Tongue (tissue), 3 donors: ENCODE measurements at places on chromosomes 2 and 18. TPM values are rescaled to one million over a fixed set of nuclear protein-coding genes. Genes with fewer than 3 reads are reported as not detected.

DNA sequence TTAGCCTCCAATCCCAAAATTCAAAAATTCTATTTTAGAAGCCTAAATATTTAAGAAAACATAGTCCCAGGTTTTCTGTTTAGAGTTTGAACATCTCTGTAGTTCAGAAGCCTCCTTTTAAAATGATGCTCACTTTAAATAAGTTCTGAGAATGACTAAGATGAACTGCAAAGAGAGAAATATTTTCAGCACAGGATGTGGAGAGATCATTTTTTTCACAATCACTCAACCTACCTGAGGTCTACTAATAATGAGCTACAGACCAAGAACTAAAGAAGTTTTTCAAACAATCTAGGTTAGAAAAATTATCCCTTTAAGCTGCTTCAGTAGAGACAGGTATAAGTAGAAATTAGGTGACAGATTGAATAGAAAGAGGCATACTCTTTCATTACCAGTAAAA, 185.1 kb upstream of the CYP26B1 start:
- no peak for DNase-seq

DNA sequence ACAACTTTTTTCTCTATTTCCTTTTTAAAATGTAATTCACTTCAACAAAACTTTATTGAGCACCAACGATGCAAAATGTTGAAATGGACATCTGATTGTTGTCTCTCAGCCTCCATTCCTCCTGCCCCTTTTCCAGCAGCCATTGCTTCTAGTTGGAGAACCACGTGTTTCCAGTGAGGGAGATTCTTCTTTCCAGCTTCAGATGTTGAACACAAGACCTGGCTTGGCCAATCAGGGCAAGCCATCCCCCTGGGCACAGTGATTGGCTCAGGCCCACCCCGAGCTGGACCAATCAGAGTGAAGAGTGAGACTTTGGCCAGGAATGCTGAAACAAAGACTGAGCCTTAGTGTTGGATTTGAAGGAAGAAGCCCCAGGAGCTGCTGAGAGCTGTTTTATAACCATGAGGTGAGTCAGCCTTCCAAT, 59.0 kb downstream of the E2F6 start:
- peak; percentile 62 for DNase-seq

DNA sequence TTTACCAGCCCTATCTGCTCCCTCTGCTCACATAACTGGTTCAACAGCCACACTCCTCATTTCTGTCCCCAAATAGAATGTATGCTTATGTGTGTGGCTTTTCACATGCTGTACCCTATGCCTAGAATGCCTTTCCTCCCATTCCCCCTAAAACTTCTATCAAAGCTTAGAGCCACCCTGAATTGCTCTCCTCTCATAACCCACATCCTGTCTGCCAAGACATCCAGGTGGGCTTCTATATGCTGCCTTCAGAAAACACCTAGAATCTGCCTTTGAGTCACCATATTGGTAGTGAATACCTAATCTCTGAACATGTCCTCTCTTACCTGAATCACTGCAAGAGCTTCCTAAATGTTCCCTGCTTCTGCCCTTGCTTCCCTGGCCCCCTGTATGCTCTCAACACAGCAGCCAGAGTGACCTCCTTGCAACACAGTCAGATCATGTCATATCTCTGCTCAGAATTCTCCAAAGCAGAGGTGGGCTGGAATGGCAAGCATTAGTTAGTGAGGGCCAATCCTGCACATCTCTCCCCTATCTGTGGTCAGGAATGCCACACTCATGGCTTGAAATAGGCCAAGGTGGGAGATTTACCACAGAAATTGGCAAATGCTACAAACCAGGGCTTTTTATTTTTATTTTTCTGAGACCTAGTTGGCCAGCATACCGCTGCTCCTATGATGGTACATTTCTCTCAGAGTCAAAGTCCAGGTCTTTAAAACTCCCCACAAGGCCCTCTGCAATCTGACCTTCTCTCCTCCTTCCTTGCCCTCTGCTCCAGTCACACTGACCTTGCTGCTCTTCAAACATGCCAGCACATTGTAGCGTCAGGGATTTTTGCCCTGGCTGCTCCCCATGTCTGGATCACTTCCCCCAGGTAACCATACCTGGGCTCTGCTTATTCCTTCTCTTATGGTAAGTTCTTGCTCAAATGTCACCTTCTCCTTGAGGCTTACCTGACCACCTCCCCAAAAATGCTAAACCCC, 111.8 kb upstream of the STON1 start:
- DNase-seq, result no peak

DNA sequence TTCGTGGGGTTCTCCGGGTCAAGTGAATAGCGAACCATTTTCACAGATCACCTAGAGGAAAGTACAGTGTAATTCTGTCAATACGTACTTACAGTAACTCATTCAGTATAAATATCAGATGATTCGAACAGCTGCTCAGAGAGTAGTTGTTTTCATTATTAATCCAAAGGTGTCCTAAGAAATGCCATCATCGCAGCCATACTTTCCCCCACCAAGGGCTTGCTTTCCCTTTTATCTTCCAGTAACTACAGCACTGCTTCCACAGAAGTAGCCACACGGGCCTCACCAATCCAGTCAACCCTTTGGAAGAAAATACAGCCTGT, 4.5 kb upstream of the C18orf32 start:
- DNase-seq, result no peak

DNA sequence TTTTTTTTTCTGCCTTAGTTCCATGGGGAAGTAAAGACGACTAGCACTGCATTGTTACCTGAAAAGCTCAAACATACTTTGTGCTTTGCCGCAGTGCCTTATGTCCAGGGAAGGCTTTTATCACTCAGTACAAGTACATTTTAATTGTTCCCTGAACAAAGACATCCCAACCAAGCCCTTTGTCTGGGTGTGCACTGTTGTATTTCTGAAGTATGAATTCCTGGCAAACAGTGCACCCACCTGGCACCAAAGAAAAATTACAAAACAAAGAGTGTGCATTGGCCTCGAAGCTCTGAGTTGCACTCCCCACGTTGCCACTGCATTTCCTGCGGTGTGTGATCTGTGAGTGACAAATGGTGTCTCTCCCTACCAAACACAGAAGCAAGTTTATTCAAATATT, 858.5 kb upstream of the PIK3C3 start:
- peak; percentile 16 for DNase-seq

DNA sequence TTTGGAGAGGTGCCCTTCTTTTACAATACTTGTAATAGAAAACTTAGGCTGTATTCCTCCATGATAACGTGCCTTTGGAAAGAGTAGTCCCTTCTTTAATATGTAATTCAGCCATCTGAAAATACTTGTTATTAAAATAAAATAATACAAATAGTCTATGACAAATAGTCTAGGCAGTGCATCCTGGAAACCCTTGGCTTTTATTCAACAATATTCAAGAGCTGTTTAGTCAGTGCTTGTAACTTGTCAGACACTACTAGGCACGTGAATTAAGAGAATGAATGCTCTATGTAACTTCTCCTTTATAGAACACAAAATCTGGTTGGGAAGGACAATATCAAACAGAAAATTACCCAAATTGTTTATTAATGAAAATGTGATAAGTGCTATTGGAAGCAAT, 388.2 kb downstream of the MTX2 start:
- no peak for DNase-seq

DNA sequence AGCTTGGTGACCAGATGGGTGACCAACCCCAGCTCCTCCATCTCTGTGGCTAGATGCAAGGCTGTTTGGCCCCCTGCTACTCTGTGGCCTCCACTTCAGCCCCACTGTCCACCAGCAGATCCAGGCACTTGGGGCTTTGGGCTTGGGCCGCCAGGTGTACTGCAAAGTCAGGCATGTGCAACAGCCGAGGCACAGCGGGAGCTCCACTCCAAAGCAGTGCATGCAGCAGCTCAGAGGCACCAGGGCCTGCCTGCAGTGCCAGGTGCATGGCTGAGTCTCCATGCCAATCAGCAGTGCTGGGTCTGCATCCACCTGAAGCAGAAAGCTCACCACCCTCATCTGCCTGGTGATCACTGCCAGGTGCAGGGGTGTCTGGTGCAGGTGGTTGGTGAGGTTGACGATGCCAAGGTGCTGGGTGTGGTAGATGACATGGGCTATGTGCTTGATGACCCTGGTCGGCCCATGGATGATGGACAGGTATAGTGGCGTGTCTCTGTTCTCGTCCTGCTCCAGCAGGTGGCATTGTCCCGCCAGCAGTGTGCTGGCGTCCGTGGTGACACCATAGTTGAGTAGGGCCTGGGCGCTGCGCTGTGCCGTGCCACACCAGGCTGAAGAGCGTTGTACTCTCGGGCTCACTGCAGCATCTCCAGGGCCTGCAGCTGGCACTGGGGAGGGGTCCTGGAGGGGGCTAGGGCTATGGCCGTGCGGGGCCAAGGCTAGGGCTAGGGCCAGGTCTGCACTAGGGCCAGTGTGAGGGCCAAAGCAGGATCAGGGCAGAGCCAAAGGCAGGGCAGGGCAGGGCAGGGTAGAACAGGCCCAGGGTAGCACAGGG, 1.0 kb upstream of the ANKRD62 start:
- no peak for DNase-seq

GRCh38 chr2:172698041-172698863, 37.4 kb upstream of the RAPGEF4 start:
- DNase-seq, result no peak

CREG2 gene
- 0.92 TPM for total RNA-seq

DNA sequence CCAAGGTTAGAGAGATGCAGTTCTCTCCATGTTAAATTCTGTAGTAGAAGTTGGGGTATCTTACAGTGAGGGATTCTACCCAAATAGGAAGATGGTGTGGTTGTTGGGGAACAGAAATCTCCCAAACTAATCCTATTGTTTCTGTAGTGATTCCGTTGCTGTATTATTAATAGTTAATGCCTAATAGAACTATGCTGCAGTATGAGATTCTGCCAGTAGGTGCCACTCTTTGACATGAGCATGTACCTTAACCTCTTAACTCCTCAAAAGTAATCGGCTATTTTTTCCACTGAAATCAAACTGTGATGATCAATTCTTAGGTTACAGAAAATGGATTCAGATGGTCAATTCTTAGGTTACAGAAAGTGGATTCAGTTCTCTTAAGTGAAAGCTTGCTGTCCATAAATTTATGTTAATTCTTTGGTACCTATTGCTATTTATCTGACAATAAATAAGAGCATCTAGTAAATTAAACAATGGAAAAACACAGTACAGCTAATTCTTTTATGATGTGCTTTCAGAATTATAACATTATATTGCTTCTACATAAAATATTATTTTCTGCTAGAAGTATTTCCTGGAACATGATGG, 97.9 kb upstream of the DLX2 start:
- no peak for DNase-seq

DNA sequence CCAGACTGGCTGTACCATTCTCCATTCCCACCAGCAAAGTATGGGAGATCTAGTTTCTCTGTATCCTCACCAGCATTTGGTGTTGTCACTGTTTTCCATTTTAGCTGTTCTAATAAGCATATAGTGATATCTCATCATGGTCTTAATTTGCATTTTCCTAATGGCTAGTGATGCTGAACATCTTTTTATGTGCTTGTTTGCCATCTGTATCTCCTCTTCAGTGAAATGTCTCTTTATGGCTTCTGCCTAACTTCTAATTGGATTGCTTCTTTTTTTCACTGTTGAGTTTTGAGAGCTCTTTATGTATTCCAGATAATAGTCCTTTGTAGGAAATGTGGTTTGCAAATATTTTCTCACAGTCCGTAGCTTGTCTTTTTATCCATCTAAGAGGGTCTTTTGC, 18.9 kb upstream of the BIN1 start:
- DNase-seq, result no peak

GPR45 gene
- not detected for total RNA-seq

GRCh38 chr2:204972161-204972560, 426.9 kb downstream of the PARD3B start:
- no peak for DNase-seq

- peak; percentile 3 for DNase-seq
Measured at GRCh38 chr2:4190548-4190947, 487.2 kb downstream of the DCDC2C start.

GRCh38 chr2:151459358-151459757, 49.7 kb downstream of the RIF1 start:
- no peak for DNase-seq

PLA2R1 gene
- total RNA-seq, result 13.0 TPM

CYS1 gene
- 5.4 TPM for total RNA-seq

DNA sequence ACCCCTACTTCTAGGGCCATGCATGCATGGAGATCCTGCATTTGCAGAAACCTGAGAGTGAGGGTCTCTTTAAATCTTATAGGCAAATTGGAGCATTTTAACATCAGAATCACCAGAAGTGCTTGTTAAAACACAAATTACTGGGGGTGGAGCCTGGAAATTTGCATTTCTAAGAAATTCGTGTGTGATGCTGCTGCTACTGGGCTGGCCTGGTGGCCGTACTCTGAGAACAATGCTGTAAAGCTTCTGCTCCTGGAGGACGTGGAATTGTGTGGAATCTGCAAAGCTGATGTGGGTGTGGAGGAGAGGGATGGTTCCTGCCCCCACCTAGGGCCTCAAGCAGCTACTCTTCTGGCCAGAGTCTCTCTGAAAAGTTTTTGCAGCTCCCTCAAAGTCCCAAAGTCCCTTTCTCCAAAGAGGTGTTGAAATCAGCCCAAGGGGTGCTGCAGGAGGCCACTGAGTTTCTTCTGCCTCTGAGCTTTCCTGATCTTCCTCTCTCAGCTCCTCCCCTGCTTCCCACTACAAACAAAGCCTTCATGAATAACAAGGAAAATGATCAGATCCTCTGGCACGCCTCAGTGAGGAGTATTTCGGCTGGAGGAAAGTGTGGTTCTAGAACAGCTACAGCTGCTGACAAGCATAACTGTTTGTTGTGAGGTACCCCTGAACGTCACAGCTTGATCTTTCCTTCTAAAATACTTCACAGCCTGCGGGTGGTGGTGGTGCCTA, 508.3 kb downstream of the CNTNAP5 start:
- DNase-seq, result no peak

STARD6 gene
- total RNA-seq, result not detected

EGR4 gene
- not detected for total RNA-seq

- DNase-seq, result no peak
Measured at GRCh38 chr18:37489011-37489410, 76.6 kb downstream of the CELF4 start.

DNA sequence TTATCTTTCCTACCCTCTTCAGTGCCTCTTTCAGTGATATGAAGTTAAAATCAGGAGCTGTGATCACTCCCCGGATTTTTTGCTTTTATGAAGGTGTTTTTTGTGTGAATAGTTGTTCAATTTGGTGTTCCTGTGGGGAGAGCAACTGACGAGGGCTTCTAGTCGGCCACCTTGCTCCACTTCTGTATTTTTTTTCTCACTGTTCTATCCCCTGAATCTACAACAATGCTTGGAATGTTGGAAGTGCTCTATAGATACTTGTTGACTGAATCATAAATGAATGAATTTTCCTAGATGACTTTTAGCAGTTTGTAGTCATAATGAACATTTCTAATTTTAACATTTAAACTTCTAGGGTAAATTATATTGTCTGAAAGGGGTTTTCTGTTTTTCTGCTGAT, 247.3 kb downstream of the ZNF385B start:
- no peak for DNase-seq

- DNase-seq, result no peak
Measured at GRCh38 chr18:3758531-3758930, 308.6 kb downstream of the TGIF1 start.

DNA sequence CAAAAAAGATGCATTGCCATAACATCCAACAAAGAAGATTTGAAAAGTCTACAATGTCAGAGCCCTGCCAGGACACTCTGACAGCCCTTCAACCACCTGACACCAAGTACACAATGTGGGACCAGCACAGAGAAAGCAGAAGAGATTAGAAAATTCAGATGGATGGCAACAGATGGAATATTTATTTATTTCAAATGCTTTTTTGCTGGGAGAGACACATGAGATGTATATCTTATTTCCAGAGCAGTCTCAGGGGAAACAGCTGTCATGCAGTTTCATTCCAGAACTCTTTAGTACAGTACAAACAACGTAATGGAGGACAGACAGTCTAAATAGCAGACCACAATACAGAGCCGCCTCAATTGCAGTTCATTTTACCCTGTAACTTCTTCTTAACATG, 110.1 kb downstream of the MAIP1 start:
- peak; percentile 97 for DNase-seq
